ENCODE measurements at places on chromosomes 11 and 22.

DNA sequence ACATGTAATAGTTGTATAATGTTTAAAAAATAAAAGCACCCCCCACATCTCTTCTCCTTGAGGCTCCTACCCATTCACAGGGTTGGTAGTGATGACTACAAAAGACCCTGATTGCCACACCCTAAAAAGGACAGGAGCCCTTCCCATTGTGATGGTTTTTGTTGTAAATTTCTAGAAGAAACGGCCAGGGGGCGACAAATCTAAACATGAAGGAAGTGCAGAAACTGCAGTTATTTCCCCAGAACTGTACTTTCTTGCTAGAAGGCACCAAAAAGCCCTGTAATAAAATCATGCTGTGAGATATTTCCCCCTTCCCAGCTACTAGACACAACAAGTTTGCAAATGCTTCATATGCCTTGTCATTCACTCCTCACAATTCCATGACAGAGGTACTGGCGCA lies 10.8 kb downstream of the PRR5L start:
- DNase-seq, result peak; percentile 35

DNA sequence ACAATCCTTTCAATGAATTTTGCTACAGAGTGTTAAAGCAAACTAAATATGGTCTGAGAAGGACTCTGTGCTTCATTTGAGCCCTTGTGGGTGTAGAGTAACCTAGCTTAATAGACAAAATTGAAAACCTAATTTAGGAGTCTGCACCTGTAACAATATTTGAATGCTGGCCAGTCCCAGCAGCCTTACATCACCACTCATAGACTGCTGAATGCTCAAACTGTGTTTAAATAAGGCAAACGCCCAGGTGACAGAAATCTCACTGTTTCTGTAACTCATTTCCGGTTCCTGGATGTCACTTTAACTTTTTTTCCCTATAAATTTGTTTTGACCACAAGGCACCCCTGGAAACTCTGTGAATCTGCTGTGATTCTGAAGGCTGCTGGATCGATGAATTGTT lies 45.5 kb upstream of the GLYATL1B start:
- no peak for DNase-seq

DNA sequence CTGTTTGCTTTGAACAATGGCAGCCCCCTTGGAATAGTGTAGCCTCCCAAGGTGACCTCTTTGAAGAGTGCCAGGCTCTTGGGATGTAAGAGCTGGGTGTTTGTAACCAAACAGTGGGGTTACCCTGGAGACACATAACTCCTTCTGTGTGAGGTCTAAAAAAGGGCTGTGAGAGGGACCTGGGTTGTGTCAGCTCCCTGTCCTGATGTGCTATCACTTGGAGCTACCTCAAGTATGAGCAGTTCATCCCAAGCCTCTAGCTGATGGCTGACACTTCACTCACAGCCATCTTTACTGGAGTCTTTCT lies 40.2 kb downstream of the TSPAN18 start:
- DNase-seq, result no peak

DNA sequence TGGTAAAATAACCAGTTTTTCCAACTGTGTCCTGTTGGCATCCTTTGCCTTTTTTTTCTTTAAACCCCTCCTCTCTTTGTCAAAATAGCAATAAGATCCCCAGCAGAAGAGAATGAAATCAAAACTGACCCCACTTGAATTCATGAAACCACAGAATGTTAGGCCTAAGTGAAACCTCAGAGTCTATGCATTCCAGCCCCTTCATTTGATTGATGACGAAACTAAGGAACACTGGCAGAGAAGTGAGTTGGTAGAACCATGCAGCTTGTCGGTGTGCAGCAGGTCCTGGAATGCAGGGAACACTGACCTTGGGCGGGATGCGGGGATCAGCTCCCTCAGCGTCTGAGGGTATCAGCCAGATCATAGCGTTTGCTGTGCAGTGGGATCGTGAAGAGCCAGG lies 57.5 kb downstream of the GRK3 start:
- DNase-seq, result no peak

DNA sequence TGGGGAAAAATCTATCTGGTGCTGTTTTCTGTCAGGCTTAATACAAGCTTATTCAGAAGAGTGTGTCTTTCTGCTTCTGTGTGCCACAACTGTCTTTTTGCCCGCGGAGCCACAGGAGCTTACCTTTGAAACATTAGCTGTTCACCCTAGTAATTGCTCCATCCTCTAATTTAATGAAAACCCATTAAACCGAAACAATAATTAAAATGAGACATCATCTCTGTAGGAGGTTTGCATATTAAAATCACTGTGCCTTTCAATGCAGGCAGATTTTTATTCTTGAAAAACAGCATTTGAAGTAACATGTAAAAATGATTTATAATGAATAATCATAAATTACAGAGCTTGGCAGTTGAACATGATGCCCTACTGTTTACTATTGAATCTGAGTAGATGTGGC lies 102.3 kb downstream of the NELL1 start:
- no peak for DNase-seq

GRCh38 chr11:59678118-59678812 lies 9.4 kb upstream of the PATL1 start:
- DNase-seq, result no peak

Data from activated CD8-positive, alpha-beta T cell treated with anti-CD3 and anti-CD28 coated beads, Interleukin-2, amount 10 ng/mL, durations not matched to agents 7 days and 5 days (primary cell).